ENCODE measurements at places on chromosomes 12 and 14.

GRCh38 chr14:74550071-74550470, 56.5 kb downstream of the ISCA2 start:
- DNase-seq, result no peak

GRCh38 chr12:26172539-26172938, 22.8 kb upstream of the SSPN start:
- no peak for DNase-seq

DNA sequence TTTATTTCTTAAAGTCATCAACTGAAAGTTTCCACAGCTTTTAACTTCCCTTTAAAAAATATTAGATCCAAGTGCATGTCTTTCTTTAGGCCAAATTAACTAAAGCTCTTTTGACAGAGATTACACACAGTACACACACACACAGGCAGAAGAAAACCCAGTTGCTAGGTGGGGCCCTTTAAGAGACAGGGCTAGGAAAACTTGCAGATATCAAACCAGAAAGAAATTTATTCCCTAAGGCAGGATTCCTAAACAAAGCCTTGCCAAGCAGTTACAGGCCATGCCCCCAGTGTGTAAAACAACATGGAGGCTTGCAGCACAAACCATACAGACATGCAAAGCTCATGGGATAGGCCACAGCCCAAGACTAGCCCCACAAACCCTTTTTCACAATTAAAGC, 123.4 kb downstream of the FSCB start:
- DNase-seq, result no peak

- no peak for DNase-seq
These were observed 150.6 kb downstream of the BCAT1 start for GRCh38 chr12:24798335-24798734.

DNA sequence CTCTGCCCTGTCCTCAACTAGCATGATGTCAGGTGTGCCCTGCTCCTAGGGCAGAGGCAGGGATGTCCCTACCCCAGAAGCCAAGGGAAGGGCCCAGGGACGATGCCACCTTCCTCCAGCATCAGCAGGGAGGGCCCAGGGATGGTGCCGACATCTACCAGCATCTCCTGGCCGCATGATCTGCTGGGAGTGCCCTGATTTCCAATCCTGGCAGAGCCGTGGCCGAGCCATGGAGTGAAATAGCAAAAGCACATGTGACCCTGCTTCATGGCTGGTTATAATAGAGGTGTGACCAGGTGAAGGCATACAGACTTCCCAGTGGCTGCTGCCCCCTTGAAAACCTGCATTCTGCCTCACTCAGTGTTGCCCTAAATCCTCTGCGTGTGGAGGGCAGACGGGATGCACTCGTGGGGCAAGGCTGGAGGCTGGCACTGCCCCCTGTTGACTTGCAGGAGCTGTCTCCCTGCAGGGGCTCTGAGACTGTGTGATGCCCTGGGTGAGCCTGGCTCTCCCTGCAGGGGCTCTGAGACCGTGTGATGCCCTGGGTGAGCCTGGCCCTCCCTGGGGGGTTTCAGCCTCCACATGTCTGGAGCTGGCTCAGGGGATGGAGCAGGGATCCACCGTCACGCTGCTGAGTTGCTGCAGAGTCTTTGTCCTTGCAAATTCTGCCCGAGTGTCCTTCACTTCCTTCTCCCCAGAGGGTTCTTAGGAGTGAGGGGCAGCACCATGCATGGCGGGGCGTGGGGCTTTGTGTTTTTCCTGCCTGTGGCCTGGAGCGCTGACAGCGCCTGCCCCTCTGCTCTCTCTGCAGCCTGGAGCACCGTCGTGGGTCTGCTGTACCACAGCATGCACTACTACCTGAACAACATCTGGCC, 51.7 kb downstream of the ADGRD1 start:
- DNase-seq, result no peak

DNA sequence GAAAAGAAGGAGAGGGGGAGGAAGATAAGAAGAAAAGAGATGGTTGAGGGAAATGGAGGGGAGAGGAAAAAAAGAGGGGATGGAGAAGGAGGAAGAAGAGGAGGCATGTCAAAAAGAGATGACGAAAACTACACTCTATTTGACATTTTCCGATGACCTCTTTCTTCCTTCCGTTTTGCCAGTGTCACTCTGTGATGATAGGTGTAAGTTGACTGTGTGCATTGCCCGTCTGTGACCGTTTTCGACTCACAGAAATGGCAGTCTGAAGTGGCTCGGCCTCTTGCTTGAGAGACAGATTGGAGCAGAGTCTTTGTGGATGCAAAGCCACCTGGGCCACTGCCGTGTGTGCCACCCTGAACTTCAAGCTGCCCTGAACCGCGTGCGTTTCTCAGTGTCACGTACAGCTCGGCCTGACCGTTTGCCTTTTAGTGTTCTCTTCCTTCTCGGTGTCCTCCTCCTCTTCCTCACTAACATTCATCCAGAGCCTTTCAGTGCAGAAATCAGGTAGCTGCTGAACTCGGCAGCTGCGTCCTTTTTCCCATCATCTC, 32.7 kb downstream of the ELK3 start:
- DNase-seq, result no peak
